ENCODE measurements at places on chromosomes 1 and 21.

DNA sequence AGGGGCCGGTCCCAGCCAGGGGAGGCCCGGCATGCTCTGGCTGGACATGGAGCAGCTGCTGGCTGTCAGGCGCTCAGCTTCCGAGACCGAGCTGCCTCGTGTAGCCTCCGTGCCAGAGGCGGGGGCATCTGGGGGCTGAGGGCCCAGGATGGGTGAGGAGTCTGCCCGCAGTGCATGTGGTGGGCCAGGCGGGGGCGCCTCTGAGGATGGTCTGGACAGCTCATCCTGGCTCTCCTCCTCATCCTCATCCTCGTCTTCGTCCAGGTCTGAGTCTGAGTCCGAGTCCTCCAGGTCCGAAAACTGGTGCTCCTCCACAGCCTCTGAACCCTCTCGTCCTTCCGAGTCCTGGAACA, 28.9 kb upstream of the EDN2 start:
- peak; percentile 68 for DNase-seq

DNA sequence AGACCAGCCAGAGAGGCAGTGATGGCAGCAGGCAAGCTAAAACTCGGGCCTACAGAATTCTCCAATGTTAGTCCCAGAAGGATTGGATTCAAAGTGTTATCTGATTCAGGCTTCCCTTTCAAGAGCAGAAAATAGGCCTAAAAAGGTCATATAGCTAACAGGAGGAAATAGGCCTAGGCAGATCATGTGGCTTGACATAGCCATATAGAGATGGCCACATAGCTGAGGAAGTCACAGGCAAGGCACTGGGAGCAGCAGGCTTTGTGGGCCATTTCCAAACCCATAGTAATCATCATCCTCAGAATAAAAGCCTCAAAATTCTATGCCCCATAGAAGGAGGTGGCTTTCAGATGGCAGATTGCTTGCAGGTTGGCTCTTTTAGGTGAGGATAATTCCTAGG, 29.0 kb upstream of the LMO4 start:
- no peak for DNase-seq

DNA sequence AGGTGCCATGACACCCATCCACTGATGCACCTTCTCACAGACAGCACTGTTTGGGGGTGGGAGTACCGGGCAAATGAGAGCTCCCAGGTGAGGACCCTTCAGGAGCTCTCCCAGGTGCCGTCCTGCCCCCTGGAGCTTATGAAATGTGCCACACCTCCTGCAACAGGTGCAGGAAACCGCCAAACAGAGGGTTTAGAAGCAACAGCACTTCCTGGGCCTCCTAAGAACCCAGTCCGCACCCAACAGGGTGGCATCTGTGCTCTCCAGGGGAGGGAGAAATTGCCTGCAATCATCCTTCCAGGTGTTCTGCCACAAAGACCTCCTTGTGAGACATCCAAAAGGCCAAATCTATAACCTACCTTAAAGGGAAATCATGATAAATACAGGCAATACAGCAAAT, 87.7 kb upstream of the ATP1B1 start:
- no peak for DNase-seq

DNA sequence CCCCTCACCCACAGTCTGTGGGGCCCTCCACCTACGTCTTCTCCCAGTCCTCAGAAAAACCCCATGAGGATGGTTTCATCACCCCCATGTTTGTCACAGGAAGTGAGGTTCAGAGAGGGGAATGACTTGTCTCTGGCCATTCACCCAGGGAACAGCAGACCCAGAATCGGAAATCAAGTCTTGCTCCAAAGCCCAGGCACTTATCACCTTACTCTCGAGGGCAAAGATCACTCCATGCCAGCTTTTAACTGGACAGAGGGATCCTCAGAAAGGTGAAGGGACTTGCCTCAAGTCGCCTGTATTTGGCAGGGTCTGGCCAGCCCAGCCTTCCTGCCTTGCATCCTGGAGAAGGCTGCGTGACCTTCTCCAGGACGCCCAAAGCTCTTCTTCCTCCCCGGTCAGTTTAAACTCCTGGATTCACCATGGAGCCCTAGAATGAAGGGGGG, 57.9 kb upstream of the SSBP3 start:
- no peak for DNase-seq

Measured in activated effector memory CD4-positive, alpha-beta T cell treated with anti-CD3 and anti-CD28 coated beads, Interleukin-2, amount 50 U/mL, for 16 hours (primary cell).